C1 segment of cervical spinal cord (tissue), 14 donors: ENCODE measurements at places on chromosomes 1 and 21.

GRCh38 chr1:223227486-223228196, 84.6 kb upstream of the TLR5 start:
- no peak for DNase-seq

- no peak for DNase-seq
Observed at GRCh38 chr1:244074559-244075171, 23.6 kb downstream of the ZBTB18 start.

- peak; percentile 2 for DNase-seq
Observed at GRCh38 chr1:54764922-54765561, 719 bp upstream of the PARS2 start.

DNA sequence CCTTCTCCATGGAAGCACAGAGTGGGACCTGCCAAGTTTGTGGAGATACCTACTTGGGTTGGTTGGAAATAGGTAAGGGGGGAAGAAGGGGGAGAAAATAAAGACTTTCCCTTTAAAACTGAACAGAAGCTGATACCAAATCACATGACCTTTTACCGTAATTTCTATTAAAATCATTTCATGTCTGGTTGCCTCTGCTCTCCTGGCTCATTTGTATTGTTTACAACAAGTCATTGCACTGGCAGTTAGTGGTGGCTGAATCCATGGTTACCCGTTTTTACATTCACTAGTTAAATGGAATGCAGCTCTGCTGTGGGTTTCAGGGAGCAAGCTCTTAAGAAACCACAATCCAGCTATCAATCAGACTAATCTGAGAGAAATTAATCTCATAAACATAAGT, 353.7 kb upstream of the ESRRG start:
- DNase-seq = no peak

DNA sequence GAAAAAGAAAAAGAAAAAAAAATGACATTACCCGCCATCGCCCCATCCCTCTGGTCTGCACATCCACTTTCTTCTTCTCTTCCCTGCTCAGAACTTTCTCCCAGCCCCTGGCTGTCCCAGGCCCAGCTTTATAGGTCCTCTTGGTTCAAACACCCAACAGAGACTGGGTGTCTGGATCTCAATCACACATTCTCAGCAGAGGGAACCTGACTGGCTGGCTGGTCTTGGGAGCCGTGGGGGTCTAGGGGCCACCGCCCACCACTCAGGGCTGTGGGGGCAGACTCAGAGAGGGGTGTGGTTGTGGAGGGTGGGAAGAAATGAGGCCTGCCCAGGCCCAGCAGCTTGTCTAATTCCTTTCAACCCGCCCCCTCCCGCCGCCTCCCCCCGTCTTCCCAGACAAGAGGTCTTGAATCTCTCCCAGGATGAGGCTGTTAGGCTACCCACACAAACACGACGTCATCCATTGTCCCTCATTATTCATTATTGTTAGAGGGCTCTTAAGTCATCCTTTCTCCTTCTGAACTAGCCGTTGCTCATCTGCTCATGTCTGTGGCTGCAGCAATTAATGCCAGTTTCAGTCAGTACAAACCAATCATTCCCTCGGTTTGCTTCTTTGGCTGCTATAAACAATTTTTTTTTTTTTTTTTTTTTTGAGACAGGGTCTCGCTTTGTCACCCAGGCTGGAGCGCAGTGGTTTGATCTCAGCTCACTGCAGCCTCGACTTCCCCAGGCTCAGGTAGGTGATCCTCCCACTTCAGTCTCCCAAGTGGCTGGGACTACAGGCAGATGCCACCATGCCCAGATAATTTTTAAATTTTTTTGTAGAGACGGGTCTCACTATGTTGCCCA, 40.6 kb upstream of the CLIC4 start:
- DNase-seq = peak; percentile 37

GRCh38 chr1:182993746-182994145, 29.5 kb upstream of the LAMC1 start:
- no peak for DNase-seq

- DNase-seq = no peak
Observed at GRCh38 chr1:218447010-218447689, 102.0 kb downstream of the TGFB2 start.
